Vagina (tissue), 2 donors: ENCODE measurements at places on chromosomes 13 and 19.

DNA sequence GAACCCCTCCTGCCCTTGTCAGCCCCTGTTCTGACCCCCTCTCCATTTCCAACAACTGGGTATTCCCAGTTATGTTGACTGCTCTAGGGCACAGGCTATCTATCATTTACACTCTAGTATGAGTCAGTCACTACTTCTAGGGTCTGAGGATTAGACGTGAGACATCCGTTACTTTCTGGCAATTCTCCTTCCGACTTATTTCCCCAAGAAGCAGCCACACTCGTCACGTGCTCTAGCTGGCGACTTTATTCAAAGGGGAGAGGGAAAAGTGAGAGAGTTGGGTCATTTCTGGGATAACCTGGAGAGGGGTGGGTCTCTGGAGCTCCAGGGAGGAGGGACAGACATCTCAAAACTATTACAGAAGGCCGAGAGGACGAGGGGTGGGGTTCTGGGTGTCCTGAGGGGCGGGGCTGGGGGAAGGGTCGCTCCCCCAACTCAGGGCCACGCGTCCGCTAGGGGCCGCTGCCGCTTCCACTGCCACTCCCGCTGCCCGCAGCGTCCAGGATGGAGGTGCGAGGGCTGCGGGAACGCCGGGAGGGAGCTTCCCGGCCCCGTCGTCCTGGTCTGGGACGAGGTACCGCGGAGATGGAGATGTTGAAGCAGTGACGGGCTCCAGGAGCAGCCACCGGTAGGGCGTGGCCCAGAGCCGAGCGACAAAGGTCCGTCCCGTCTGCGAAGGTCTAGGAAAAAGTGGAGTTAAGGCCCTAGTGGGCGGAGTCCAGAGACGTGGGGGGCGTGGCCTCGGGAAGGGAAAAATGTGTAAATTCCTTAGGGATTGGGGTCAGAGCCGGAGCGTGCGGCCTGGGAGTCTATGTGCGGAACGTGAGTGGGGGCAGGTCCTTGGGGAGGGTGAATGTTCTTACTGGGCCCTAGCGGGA is 8.9 kb downstream of the RTBDN start:
- no peak for DNase-seq

GRCh38 chr13:60275208-60275607 is 111.5 kb upstream of the DIAPH3 start:
- no peak for DNase-seq

- no peak for DNase-seq
Measured at GRCh38 chr19:54149021-54149812, 10.3 kb downstream of the LENG1 start.

GRCh38 chr13:104871456-104871855 is 1664.0 kb downstream of the EFNB2 start:
- DNase-seq, result no peak

GRCh38 chr13:37869756-37870488 is at the start of gene TRPC4:
TSS of gene TRPC4 (minus strand) at chr13:37869772. CDS start at chr13:37783333, 86,439 bp downstream.
- no peak for DNase-seq

GRCh38 chr19:14031719-14032480 is at the start of gene IL27RA:
TSS of gene IL27RA (plus strand) at chr19:14031762. CDS start at chr19:14031873, 111 bp downstream.
- DNase-seq, result no peak

- no peak for DNase-seq
Measured at GRCh38 chr13:111974341-111974640, 92.7 kb upstream of the SOX1 start.

DNA sequence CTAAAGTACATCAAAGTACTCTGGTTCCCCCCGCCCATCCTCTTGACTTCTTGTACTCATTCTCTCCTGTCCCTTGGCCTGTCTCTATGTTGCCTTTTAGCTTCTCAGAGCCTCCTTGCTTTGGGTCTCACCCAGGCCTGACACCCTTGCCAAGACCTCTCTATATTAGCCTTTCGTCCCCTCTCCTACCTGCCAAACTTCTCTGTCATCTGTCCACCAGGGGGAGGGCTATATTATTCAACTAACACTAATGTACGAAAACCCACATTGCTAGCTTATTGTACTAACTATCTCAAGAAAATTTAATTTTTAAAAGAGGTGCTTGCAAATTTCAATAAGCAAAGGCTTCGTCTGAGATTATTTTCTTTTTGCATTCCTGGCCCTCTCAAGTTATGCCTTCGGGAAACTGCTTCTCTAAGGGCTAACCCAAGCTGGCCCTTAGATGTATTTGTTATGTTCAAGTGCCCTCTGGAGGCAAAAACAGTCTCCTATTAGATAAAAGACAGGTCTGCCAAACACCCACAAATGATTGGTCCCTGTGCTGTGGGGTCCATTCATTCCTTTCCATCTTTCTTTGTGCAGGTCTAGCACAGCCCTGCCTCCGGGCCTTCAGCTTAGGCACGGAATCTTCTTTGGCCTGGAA is 6.3 kb upstream of the MRPS31 start:
- DNase-seq, result no peak

GRCh38 chr13:25447396-25447795 is 75.6 kb downstream of the ATP8A2 start:
- no peak for DNase-seq

DNA sequence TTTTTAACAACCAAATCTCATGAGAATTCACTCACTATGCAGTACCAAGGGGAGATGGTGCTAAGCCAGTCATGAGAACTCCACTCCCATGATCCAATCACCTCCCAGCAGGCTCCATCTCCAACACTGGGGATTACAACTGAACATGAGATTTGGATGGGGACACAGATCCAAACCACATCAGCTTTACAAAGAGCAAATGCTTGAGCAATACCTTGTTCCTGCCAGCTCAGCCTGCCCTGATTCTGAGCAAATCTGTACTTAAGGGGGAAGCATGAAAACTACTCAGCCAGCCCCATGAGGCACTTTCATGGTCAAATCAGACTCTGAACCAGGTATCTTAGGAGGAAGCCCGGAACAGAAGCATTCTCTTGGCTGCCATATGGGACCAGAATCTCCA is 259.9 kb downstream of the TBC1D4 start:
- no peak for DNase-seq

GRCh38 chr19:33580645-33581037 is 41.1 kb upstream of the CHST8 start:
- no peak for DNase-seq

DNA sequence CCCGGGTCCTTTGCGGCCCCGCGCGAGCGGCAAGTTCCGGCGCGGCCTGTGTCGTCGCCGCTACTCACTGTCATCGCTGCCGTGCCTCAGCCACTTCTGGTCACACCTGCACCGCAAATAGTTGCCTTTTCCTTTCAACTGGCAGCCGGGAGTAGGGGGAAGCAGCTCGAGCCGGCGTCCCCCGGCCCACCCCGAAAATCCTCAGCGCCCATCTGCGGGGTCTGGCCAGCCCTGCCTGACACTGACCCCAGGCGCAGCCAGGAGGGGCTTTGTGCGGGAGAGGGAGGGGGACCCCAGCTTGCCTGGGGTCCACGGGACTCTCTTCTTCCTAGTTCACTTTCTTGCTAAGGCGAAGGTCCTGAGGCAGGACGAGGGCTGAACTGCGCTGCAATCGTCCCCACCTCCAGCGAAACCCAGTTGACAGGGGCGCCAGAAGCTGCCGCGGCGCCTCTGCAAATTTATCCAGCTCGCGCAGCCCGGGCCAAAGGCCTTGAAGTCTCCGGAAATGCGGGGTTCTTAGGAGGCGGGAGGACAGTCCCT is 1.7 kb downstream of the PDX1 start:
- no peak for DNase-seq

GRCh38 chr19:31354799-31355664 is 5.8 kb upstream of the TSHZ3 start:
- DNase-seq, result no peak
